ENCODE measurements at places on chromosomes 3 and 15.
A peak's percentile ranks its signal among the peaks of the same experiment; 100 is the strongest.

GRCh38 chr3:33146791-33147445 is 33.1 kb downstream of the CRTAP start:
- no peak for DNase-seq

DNA sequence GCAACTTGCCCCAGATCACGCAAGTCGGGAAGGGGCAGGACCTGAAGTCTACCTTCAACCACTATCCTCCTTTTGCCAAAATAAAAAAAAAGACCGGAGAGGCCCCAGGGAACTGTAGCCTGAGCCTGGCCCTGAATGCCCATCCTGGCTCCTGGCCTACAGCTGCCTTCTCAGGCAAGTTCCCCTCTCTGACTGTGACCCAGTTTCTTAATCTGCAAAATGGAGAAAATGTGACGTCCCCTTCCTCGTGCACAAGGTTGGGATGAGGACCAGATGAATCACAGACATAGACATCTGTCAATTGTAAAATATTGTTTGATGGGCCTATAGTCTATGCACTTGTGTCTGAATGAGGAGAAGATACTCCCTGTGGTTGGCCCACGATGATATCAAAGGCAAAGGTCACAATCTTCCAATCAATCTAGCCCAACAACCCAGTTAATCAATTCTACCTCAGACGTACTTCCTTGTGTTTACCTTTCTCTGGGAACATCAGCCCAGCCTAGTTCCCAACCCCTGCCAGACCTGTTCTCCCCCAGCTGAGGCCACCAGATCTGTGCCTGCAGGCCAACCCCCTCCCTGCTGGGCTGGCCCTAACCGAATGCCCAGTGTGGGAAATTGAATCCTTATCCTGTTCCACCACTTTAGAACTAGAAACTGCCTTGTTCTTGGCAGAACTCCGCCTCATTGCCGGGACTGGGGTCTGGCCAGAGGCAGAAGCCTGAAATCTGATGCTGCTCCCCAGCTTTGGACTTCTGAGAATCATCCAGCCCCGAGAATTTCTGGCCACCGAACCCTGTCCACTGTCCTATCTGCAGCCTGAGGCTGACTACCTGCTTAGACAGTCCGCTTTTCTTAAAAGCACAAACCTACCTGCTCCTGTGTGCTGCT is 101.8 kb upstream of the LIPC start:
- DNase-seq, result no peak

DNA sequence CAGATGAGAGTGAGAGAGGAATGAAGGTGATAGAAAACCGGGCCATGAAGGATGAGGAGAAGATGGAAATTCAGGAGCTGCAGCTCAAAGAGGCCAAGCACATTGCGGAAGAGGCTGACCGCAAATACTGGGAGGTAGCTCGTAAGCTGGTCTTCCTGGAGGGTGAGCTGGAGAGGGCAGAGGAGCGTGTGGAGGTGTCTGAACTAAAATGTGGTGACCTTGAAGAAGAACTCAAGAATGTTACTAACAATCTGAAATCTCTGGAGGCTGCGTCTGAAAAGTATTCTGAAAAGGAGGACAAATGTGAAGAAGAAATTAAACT is 88.9 kb downstream of the EOMES start:
- no peak for DNase-seq

DNA sequence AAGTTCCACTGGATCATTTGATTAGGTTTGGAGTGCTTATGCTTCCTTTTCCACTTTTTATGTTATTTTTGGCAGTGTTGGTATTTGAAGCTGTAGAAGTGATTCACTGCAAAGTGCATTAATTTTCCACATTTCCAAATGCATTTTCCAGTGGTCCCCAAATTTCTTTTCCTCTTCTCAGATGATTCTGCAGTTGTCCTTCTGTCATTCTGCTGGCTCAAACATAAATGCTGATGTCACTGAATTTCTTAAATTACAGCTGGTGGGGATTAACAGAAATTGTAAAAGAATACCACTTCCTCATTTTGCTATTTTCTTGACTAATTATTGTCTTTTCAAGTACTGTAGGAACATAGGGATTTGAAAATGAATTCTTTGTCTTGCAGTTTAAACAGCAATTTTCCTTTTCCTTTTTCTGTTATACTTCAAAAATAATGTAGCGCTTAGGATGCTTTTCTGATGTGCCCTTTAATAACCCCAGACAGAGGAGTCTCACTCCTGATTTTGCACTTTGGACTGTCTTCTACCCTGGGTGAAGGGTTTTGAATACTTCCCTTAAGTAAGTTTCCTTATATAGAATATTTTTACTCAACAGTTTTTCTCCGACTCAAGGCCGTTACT is 25.0 kb downstream of the MITF start:
- no peak for DNase-seq

DNA sequence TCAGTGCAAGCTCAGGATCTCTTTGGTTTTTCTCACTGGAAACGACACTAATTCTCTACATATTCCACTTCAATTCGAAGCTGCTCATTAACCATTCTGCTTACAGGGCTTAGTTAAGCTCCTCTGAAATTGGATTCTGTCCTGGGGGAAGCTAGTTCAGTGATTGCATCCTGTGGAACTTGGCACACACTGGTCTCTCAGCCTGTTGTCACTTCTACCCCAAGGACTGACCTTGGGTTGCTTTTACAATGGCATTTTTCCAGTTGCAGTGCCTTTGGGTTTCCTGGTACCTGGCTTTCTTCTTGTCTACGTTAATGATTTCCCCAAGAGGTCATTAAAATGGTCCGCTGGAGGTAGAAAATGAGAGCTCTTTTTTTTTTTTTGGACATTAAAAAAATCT is 33.3 kb upstream of the GABRB3 start:
- DNase-seq, result no peak

DNA sequence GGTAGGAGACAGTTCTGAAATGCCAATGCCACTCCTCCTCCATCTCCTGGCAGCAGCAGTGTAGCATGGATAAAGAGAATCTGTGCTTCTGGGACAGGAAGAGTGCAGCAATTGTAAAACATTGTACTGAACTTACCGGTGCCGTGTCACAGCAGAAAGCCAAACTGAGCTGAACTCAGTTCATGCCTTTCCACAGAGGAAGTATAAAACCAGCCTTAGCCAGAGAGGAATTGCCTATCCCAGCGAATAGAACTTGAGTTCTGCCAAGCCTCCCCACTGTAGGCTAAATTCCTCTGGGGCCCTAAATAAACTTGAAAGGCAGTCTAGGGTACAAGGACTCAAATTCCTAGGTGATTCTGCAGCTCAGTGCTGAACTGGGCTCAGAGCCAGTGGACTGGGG is 148.8 kb downstream of the SLC9A9 start:
- no peak for DNase-seq

DNA sequence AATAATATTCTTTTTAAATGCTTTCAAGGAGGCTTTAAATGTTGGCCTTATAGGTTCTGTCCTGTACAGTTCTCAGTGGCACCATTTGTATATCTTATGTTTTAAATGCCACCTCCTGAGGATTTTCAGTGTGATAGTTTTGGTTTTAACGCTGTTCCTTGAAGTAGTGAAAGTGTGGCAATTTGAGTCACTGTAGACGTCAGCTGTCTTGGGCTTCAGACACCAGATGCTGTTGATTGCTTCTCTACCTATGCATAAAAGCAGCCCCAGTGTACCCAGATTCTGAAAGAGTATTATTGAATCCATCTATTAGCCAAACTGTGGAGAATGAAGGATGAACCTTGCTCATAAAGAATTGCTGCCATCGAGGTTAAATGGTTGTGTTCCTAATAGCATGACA is 316.8 kb upstream of the GBE1 start:
- DNase-seq, result no peak

DNA sequence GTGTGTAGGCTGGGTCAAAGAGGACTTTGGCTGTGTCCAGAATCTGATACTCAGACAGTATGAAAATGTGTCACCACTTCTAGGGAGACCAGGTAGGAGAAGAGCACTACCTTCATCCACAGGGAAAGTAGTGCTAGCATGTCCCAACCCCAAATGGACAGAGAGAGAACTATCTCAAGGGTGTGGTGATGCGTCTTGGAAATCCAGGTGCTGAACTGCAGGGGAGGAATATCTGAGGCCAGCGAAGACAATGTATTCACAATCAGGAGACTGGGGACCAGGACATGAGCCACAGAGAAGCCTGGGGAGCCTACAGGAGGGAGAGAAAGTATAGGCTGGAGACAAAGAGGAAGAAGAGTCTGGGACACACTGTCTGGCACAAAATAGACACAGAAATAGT is 152.0 kb upstream of the WNT5A start:
- no peak for DNase-seq

GRCh38 chr3:190041333-190042041 is 79.2 kb downstream of the P3H2 start:
- no peak for DNase-seq

DNA sequence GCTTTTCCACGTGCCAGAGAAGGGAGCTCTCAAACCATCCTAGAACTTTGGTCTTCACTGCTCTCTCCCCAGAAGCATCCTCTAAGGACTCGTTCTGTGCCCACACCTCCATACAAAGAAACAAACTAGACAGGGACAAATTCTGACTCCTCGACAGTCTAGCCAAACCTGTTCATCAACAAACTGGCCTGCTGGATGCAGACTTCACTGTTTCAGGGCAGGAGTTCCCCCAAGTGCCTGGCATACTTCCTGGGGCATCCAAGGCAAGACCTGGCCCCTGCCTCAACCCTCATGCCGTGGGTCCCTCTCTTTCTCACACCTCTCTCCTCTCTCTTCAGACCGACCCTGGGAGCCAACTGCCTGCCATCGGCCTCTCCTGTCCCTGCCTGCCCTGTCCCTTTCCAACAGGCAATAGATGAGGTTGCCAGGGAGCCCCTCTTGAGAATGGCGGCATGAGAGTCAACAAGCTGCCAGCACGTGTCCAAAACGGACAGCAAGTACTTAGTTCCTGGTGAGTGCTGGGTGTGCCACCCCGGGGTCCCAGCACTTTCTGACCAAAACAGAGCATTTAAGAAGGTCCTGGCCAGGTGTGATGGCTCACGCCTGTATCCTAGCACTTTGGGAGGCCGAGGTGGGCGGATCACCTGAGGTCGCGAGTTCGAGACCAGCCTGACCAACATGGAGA is 79.1 kb upstream of the HES1 start:
- DNase-seq, result no peak

DNA sequence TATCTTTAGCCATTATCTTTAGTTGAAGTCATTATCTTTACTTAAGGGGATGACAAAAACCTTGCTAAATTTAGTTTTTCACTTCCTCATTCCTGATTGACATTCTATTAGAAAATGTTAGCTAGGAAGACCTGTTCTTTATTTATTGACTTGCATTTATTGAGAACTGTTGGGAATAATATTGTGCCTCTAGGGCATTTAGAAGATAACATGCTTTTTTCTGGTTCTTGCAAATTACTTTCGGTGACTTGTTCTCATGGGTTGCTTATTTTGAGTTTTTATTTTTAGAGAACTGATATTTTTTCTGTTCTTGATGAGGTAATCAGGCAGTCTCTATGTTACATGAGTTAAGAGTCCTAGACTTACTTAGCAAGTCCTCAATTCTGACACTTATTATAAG is 48.3 kb upstream of the CTDSPL start:
- no peak for DNase-seq

DNA sequence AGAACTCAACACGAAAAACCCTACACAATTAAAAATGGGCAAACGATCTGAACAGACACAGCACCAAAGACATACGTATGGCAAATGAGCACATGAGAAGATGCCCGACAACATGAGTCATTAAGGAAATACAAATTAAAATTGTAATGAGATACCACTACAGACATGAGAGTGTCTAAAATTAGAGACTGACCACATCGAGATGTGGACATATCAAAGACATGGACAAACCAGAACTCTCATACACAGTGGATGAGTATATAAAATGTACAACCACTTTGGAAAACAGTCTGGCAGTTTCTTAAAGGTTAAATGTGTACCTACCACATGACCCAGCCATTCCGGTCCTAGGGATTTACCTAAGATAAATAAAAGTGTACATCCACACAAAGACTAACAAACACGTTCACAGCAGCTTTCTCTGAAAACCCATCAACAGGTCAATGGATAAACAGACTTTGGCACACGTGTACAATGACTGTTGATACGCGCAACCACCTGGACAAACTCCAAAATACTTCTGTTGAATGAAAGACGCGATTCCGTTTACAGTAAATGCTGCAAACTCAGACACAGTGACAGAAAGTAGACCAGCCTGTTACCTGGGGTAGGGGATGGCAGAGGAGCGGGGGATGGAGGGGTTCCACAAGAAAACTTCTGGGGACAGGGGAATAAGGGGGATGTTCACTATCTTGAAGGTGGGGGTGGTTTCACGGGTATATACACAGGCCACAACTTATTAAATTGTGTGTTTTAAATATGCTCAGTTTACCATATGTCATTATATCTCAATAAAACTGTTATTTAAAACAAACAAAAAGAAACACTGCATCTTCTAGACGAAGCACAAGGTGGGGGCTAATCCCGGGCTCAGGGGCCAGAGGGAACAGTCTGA is 2.1 kb downstream of the TNK2 start:
- peak; percentile 39 for DNase-seq

DNA sequence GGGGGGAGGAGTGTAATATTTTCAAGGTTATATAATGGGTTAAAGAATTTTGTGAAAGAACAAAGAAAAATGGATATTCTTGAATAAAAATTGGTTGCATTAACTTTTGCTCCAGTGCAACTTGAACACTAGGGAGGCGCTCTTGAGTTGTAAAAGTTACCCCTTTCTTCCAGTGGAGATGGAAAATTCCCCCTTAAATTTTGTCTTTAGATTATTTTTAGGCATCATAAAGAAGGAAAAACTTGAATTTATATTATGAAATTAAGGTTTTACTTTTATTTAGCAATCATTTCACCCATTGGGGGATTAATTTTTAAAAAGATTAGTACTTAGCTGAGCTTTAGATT is 550 bp upstream of the CHD2 start:
- no peak for DNase-seq

DNA sequence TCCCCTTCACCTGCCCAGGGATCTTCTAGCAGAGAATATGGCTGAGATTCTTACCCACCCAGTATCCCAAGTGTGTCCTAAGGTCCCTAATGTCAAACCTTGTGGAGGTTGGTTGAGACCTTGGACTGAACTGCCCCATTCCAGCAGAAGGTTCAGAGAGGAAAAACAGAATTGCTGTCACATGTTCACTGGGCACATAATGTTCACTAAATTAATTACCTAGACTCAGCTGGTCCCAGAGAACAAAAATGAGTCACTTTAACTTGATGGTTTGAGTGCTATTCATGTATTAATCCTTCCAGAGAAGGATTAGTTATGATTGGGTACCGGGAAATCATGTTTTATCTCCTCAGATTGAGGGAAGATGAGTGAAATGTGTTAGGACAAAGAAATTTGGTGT is 171.3 kb upstream of the GADL1 start:
- no peak for DNase-seq

DNA sequence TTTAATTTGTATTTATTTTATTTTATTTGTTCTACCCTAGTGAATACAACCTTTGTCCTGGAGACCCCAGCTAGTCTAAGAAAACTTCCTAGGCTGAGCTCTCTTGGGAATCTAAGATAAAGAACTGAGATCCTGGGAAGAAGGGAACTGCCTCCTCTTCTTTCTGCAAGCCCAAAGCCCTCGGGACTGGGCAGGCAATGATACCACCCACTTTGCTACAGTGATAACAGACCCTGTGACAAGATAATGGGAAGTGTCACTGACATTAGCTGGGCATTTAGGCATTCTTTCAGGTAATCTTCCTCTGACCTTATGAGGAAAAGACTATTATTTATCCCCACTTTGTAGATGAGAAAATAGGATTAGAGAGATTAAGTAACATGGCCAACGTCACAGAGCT is 15.1 kb downstream of the TYRO3 start:
- DNase-seq, result no peak

- no peak for DNase-seq
Measured at GRCh38 chr15:33089165-33089877, 105.2 kb downstream of the FMN1 start.
